ENCODE measurements at places on chromosomes 16 and 17. TPM values are rescaled to one million over a fixed set of nuclear protein-coding genes. Genes with fewer than 3 reads are reported as not detected.
A peak's percentile ranks its signal among the peaks of the same experiment; 100 is the strongest.

- peak; percentile 58 for DNase-seq
- no peaks in the 10 kb centered on the region for H3K36me3 ChIP-seq
- peak overlapping the region; percentile 13 for H3K4me3 ChIP-seq
- no peaks in the 10 kb centered on the region for H3K27me3 ChIP-seq
- no peak overlapping the region for H3K27ac ChIP-seq
- no peaks in the 10 kb centered on the region for H3K4me1 ChIP-seq
Observed at GRCh38 chr17:67289181-67289876, 44.3 kb upstream of the HELZ start.

DNA sequence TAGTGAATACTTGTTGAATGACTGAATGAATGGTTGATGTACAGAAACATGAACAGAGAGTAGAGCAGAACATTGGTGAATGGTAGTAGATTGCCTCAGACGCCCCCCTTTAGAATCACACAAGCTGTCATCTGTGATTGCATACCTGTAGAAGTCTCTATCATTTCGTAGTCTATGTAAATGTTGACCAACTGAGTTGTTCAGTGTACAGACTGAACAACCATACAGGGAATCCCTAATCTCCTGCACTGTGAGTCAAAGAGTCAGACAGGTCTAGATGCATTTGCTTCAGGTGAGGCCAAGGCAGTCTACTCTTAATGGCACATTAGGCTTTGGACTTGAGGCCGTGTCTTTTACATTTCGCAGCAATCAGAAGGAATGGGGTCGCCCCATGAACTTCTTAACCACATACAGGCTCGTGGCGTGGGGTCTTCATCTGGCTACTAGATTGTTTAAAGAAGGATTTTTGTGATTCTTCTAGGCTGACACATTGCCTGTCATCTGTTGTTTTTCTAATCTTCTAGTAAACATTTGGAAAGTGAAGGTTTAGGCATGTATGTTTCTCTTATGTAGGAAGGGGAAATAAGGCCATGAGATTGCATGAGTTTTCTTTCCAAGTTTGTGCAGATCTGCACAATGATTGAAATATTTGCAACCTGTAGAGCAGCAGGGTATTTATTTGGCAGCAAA is 157.4 kb downstream of the WWOX start:
- DNase-seq, result no peak
- no peaks in the 10 kb centered on the region for H3K36me3 ChIP-seq
- no peaks in the 10 kb centered on the region for H3K27me3 ChIP-seq
- H3K4me3 ChIP-seq, result no peak overlapping the region
- no peaks in the 10 kb centered on the region for H3K4me1 ChIP-seq

DNA sequence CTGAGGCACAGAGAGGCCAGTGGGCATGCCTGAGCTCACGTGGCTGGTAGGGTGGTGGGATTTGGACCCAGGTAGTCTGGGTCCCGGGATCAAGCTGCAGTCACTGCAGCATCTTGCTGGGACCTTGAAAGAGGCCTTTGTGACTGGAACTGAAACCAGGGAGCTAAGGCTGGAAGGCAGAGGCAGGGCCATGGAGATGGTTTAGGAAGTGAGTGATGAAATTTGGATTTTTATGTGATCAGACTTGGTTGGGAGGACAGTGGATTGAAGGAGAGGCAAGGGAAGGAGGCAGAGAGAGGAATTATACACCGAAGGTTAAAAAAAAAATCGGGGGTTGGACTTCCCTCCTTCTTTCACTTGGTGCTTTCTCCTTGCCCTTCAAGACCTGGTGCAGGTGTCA is 255.4 kb upstream of the CACNG5 start:
- H3K36me3 ChIP-seq, result no peaks in the 10 kb centered on the region
- no peak overlapping the region for H3K27ac ChIP-seq
- H3K4me1 ChIP-seq, result peaks cover 10% of the 10 kb centered on the region
- DNase-seq, result no peak
- no peaks in the 10 kb centered on the region for H3K27me3 ChIP-seq

GRCh38 chr16:88286301-88286923 is 96.3 kb upstream of the ZNF469 start:
- H3K4me1 ChIP-seq, result no peaks in the 10 kb centered on the region
- no peak overlapping the region for H3K4me3 ChIP-seq
- H3K36me3 ChIP-seq, result no peaks in the 10 kb centered on the region
- peaks cover 6% of the 10 kb centered on the region for H3K27me3 ChIP-seq
- no peak overlapping the region for H3K27ac ChIP-seq
- DNase-seq, result no peak

DNA sequence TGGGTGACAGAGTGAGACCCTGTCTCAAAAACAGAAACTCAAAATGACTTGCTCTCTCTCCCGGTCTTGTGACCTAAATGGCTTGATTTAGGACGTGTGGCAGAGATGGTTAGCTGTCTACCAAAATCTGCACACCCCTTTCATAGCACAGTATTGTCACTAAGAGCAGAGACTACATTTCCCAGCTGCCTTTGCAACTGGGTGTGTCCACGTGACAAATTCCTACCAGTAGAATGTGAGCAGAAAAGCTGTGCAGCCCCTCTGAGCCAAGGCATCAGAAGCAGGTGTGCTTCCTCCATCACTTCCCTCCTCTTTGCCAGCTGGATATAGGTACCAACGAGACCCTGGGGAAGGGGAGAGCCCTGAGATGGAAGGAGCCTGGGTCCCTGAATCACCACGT is 25.5 kb downstream of the GPR142 start:
- no peak overlapping the region for H3K27ac ChIP-seq
- H3K27me3 ChIP-seq, result no peaks in the 10 kb centered on the region
- H3K4me1 ChIP-seq, result no peaks in the 10 kb centered on the region
- H3K36me3 ChIP-seq, result no peaks in the 10 kb centered on the region

DNA sequence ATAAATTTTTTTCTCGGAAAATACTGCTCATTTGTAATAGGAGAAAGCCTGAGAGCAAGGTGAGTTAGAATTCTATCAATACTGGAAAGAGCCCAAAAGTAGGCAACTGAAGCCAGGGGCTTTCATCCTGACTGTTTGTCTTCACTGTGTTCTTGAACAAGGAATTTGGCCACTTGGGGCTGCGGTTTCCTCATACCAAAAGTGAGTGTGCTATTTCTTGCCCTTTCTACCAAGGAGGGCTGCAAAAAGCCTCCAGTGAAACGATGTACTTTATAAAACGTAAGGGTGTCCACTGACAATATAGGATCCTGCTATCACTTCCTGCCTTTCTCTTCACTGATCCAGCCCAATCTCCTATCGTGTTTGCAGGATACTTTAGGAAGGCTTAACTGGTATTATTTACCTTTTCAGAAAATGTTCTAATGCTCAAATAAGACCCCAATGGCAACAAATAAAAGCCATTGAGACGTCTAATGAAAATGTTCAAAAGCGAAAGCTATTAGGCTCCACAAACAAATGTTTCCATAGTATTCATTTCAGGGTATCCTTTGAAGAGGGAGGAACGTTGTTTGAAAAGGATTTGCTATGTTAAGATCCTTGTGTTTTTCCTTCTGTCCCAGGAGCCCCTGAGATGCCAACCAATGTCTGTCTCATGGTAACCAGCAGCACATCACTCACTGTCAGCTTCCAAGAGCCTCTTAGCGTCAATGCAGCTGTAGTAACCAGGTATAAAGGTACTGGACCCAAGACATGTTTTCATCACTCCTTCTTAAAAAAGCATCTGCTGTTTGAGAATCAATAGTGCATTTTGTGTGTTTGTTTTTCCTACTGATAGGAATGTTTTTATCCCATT is 219.3 kb upstream of the NOG start:
- no peak overlapping the region for H3K4me3 ChIP-seq
- H3K4me1 ChIP-seq, result no peaks in the 10 kb centered on the region
- no peak overlapping the region for H3K27ac ChIP-seq
- no peaks in the 10 kb centered on the region for H3K27me3 ChIP-seq

GRCh38 chr17:38428112-38428642 is at the start of gene ARHGAP23:
ARHGAP23 (plus strand) TSS chr17:38428464; CDS start chr17:38428486, 22 bp downstream.
- peak within 1 kb of the TSS; percentile 32 for H3K27ac ChIP-seq
- peaks cover 36% of the 10 kb centered on the region for H3K4me1 ChIP-seq
- H3K4me3 ChIP-seq, result peak within 1 kb of the TSS; percentile 71

GRCh38 chr17:19357761-19358160 is 4.8 kb downstream of the B9D1 start:
- peaks cover 16% of the 10 kb centered on the region for H3K4me1 ChIP-seq
- H3K36me3 ChIP-seq, result no peaks in the 10 kb centered on the region
- H3K27ac ChIP-seq, result no peak overlapping the region
- H3K4me3 ChIP-seq, result no peak overlapping the region
- no peak for DNase-seq

DNA sequence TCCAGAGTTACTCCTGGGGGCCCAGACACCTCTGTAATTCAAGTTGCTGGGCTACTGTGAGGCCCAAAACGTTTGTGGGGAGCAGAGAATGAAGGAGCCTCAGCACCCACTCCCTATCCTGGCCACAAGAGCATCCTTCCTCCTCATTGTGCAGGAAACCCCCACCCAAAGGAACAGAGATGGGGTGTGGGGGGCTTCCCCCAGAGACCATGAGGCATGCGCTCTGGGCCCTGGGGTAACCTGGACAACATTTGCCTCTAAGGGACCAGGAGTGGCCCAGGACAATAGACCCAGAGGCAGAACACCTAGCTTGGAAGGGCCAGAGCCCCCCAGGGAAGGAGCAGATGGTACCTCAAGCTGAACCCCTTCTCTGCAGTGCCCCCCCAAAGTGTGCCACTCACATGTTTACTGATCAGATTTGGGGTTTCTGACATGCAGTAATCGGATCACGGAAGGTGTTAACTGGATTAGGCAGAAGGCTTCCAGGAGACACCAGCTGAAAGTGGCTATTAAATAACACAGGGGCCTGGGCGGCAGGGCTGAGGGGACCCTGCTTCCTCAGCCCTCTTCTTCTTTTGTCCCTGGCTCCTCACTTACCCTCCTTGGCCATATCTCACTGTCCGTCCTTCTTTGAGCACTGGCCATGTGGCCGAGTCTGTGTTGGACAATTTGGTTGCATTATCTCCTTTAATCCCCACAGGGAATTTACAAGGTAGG is 50.8 kb downstream of the SDK2 start:
- H3K4me3 ChIP-seq, result no peak overlapping the region
- no peak for DNase-seq
- no peaks in the 10 kb centered on the region for H3K27me3 ChIP-seq
- no peaks in the 10 kb centered on the region for H3K36me3 ChIP-seq

- no peak overlapping the region for H3K4me3 ChIP-seq
- H3K27me3 ChIP-seq, result no peaks in the 10 kb centered on the region
- peaks cover 11% of the 10 kb centered on the region for H3K4me1 ChIP-seq
- no peak overlapping the region for H3K27ac ChIP-seq
- peaks cover 60% of the 10 kb centered on the region for H3K36me3 ChIP-seq
Observed at GRCh38 chr17:63832455-63832854, 5.0 kb upstream of the FTSJ3 start.

GRCh38 chr17:48244121-48244711 is 136.7 kb downstream of the SNX11 start:
- no peaks in the 10 kb centered on the region for H3K27me3 ChIP-seq
- H3K4me1 ChIP-seq, result peaks cover 35% of the 10 kb centered on the region
- peak; percentile 47 for DNase-seq
- H3K36me3 ChIP-seq, result no peaks in the 10 kb centered on the region

DNA sequence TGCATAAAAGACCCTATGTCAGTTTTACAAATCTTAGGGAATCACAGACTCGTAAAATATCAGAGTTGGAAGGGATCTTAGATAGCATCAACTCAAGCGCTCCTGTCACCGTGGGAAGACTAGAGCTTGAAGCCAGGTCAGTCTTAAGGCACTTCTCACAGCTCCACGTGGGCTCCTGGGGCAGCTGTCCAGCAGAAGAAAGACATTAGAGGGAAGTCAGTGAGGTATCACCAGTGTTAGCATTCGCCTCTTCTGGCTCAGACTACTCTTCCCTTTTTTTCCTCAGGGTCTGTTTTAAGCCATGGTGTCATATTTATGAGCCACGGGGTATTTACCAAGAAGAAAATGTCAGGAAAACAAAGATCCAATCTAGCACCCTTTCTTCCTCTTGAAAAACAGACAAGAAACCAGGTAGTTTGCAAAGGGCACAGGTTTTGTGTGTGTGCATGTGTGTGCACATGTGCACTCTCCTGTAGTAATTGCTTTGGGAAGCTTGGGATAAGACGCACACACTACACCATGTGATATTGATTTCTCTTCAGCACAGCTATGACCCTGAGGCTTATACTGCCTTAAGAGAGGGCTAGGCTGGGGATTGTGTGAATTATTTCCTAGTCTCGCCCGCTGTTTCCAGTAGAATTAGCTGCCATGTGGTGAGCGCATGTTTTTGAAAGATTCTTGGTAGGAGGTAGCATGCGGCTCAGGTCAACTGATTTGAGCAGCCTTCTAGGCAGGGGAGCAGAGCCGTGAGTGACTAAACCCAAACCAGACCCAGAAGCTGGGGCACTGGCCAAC is 61.0 kb upstream of the ELAC2 start:
- no peak for DNase-seq
- no peak overlapping the region for H3K4me3 ChIP-seq
- no peaks in the 10 kb centered on the region for H3K27me3 ChIP-seq
- no peak overlapping the region for H3K27ac ChIP-seq
- no peaks in the 10 kb centered on the region for H3K4me1 ChIP-seq

- peaks cover 27% of the 10 kb centered on the region for H3K36me3 ChIP-seq
- H3K4me1 ChIP-seq, result peaks cover 11% of the 10 kb centered on the region
- peak overlapping the region; percentile 95 for H3K4me3 ChIP-seq
- DNase-seq, result no peak
- peaks cover 9% of the 10 kb centered on the region for H3K27me3 ChIP-seq
Observed at GRCh38 chr16:75565640-75566039, 539 bp upstream of the GABARAPL2 start.

GRCh38 chr16:55842369-55843104 is 9.6 kb upstream of the CES1 start:
- H3K27me3 ChIP-seq, result no peaks in the 10 kb centered on the region
- H3K4me1 ChIP-seq, result no peaks in the 10 kb centered on the region
- no peak overlapping the region for H3K4me3 ChIP-seq
- H3K27ac ChIP-seq, result no peak overlapping the region

DNA sequence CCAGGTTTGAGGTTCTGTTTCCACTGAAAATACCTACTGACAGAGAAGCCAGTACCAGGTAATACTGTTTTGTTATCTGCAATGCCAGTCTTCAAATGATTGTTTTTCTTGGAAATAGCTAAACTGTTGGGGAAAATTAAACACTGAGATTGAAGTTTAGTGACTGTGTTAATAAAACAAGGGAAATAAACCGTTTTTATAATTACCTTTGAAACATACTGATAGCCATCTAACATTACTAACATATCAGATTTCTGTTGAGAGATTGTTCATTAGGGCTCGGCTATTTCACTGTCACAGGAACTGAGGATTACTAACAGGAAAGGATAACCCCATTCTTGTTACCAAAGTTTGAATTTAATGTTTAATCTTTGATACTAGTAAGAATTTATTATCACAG is 42.1 kb downstream of the CYB5B start:
- H3K36me3 ChIP-seq, result peaks cover 9% of the 10 kb centered on the region
- no peak for DNase-seq
- no peak overlapping the region for H3K27ac ChIP-seq
- H3K27me3 ChIP-seq, result no peaks in the 10 kb centered on the region

GRCh38 chr17:76063875-76064546 is 8.3 kb downstream of the SRP68 start:
- H3K36me3 ChIP-seq, result peaks cover 52% of the 10 kb centered on the region
- no peaks in the 10 kb centered on the region for H3K4me1 ChIP-seq
- no peak overlapping the region for H3K4me3 ChIP-seq
- no peak for DNase-seq

GRCh38 chr17:63151941-63152523 is 186.0 kb downstream of the TANC2 start:
- H3K36me3 ChIP-seq, result no peaks in the 10 kb centered on the region
- H3K4me1 ChIP-seq, result peaks cover 11% of the 10 kb centered on the region

SMIM36 gene
- total RNA-seq, result not detected

HOXB1 gene
- not detected for total RNA-seq

TPSB2 gene
- total RNA-seq, result not detected

NAA38 gene
- total RNA-seq, result 56.2 TPM

MYH13 gene
- not detected for total RNA-seq

RFWD3 gene
- total RNA-seq, result 32.2 TPM

RAMP2 gene
- total RNA-seq, result 6.1 TPM

FA2H gene
- total RNA-seq, result 0.14 TPM

WNK4 gene
- 22.8 TPM for total RNA-seq

SLC47A1 gene
- total RNA-seq, result 0.17 TPM

OR2C1 gene
- total RNA-seq, result not detected

LDAF1 gene
- total RNA-seq, result 41.0 TPM

CRHR1 gene
- 0.38 TPM for total RNA-seq

FAM83G gene
- 10.6 TPM for total RNA-seq
